ENCODE measurements at places on chromosomes 3 and 15.

DNA sequence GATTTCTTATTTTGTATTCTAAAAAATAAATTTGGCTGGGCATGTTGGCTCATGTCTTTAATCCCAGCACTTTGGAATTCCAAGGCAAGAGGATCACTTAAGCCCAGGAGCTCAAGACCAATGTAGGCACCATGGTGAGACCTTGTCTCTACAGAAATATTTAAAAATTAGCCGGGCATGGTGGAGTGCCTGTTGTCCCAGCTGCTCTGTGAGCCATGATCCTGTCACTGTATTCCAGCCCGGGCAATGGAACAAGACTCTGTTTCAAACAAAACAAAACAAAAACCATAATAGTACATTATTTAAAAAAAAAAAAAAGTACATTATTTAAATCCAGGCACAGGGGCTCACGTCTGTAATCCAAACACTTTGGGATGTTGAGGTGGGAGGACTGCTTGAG lies 5.5 kb upstream of the RTF1 start:
- DNase-seq = no peak

DNA sequence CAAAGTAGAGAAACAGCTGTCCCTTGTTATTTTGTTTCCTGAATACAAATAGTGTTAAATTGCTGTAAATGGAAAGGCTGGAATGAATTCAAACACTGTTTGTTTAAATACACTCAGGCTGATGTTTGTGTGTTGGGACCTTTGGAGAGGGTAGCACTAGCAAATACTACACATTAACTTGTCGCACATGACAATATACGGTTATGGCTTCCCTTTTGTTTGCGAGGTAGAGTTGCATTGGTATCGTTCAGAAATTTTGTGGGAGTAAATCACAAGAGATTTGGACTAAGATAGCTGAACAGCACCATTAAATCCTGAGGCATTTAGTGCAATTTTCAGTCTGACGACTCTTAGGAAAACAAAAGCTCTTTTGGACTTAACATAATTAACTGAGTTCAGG lies 213.0 kb upstream of the ROBO2 start:
- DNase-seq = no peak

DNA sequence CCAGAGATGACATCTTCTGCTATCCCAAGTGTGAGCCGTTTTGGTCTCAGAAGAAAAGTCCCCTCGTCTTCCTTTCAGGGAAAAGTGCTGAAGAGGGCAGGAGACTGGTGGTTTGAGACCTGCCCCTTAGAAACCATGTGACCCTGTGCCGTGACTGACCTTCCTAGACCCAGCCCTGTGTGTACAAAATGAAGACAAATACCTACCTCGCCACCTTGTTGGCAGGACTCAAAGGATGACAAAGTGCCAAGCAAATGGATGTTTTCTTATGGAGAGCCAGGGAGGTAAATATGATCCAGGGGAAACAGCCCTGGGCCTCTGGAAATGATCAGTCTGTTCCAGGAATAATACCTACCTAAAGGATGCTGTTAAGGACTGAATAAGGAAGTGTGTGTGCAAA lies 41.3 kb downstream of the FAM174B start:
- DNase-seq = no peak

DNA sequence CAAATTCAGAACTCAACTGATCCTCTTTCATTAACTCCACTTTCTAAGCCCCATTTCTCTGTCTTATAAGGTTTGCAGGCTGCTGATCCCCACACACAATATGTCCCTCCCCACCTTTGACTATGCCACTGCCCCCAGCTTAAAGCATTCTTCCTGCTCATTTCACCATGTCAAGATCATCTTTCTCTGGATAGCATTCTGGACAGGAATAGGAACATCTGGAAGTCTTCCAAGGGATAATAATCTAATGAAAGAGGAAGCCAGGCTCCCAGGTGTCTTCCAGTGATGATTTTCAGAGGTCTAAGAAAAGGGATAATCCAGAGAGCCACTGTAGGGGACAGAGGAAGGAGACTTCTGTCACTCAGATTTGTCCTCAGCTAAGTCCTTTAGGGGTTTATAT lies 54.6 kb upstream of the GALNT15 start:
- DNase-seq = no peak

- DNase-seq = no peak
Measured at GRCh38 chr15:39128746-39129145, 452.1 kb upstream of the THBS1 start.

GRCh38 chr3:83477563-83477962 lies 1481.2 kb upstream of the CADM2 start:
- no peak for DNase-seq

DNA sequence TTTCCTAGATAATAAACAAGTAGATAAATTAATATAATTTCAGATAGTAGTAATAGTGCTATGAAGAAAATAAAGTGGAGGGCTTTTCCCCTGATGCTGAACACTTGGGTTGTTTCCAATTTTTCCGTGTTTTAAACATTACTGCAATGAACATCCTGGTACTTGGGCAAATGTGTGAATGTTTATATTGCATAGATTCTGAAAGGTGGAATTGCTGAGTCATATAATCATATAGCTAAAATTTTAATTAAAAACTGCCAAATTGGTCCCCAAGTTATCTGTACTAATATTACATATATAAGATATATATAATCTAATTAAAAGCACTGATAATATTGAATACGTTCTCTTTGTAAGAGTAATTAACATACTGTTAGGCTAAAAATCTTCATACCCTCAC lies 10.0 kb downstream of the PPP2R3A start:
- no peak for DNase-seq

DNA sequence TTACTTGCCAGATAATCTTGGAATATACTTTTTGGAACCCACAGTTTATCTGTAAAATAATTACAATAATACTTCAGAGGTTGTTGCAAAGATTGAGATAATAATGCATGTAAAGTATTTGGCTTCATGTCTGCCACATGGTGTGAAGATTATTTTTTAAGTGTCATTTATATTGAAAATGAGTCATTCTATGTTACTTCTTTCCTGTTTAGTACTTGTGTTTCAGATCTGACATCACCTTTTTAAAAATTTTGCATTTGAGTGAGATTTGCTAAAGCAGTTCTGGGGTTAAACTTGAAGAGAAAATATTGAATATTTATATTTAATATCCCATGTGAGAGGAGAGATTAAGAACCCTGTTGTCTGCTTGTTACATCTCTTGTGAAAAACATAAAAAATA lies 31.2 kb downstream of the IQGAP1 start:
- no peak for DNase-seq

DNA sequence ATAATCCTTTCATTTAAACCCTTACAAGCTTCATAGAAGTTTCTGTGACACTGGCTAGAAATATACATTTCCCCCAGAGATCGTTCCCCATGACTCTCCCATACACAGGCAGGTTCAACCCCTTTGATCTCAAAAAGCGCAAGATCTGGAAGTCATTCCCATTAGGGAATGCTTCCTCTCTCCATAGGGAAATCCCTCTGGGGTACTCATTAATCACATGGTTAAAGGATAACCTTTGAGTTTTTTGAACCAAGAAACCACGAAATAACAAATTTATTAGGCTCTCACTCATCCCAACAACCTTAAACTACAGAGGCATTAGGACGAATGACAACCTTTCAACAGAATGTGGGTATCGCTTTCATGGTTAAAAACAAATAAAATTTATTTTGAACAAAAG lies 211.9 kb upstream of the PRICKLE2 start:
- DNase-seq = no peak

GRCh38 chr3:139534992-139535879 lies 4.3 kb downstream of the RBP1 start:
- DNase-seq = no peak
